T-cell (primary cell): ENCODE measurements at places on chromosomes 3 and 15.

DNA sequence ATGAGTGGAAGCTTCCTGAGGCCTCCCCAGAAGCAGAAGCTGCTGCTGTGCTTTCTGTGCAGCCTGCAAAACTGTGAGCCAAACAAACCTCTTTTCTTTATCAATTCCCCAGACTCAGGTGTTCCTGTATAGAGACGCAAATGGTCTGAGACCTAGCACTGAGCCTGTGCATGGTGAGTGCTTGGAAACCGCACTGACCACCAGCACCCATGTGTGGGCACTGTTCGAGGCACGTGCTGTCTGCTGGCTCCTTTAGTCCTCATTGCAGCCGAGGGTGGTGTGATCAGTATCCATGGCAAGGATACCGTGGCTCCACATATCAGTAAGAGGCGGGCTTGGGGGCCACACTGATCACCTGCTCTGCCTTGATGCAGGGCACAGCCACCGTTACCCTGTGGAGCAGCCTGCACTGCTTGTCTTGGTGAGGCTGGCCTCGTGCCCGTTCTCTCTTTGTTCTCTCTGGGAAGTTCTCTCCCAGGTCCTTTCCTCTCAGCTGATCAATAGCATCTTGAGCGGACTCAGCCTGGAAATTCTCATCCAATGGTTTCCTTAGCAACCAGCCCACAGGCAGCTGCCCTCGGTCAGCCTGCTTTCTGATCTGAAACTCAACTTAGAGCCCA is 101.0 kb downstream of the PLXNA1 start:
- no peaks in the 10 kb centered on the region for H3K36me3 ChIP-seq
- H3K4me1 ChIP-seq = no peaks in the 10 kb centered on the region
- H3K27ac ChIP-seq = no peak overlapping the region
- peaks cover 5% of the 10 kb centered on the region for H3K27me3 ChIP-seq
- H3K4me3 ChIP-seq = no peak overlapping the region
- no peak for DNase-seq

DNA sequence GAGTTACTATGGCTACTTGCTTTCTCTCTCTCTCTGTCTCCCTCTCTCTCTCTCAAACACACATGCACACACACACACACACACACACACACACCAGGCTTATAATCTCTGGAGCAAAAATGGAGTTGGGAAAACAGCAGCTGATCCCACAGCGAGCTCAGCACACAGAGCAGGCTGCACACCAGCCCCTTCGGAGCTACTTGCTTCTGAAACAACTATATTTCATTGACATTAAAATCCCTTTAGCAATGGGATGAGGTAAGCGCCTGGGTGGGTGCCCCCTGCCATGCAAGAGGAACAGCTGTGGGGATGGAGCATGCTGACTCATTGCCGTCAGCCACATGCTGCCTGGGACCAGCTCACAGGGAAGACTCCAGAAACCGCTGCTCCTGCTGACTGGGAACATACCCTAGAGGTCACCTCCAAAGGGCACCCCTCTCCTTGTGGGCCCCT is 45.7 kb downstream of the B3GNT5 start:
- no peaks in the 10 kb centered on the region for H3K27me3 ChIP-seq
- no peaks in the 10 kb centered on the region for H3K36me3 ChIP-seq
- no peak overlapping the region for H3K4me3 ChIP-seq
- H3K27ac ChIP-seq = no peak overlapping the region

- peaks cover 8% of the 10 kb centered on the region for H3K4me1 ChIP-seq
- peaks cover 26% of the 10 kb centered on the region for H3K36me3 ChIP-seq
- no peak for DNase-seq
- H3K4me3 ChIP-seq = no peak within 1 kb of the TSS
Observed at GRCh38 chr3:52494886-52495495, at the start of gene STAB1. Gene STAB1, plus strand, starts transcription at chr3:52495338. Its CDS starts 76 bp downstream, at chr3:52495414.

DNA sequence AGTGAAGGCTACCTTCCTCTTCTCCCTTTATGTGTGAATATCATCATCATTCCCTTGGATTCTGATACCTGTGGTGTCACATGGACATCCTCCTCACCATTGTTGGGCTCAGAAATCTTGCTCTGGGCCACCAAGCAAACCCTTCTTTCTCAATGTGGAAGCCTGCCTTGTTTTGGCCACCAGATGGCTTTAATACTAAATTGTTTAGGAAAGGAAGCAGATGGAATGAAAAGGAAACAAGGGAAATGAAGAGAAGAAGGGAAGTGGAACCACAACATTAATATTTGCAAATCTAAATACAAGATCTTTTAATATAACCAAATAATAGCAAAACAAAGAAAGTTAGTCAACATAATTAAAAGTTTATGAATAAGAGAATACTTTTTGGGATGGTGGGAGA is 14.0 kb downstream of the FAM227B start:
- no peak for DNase-seq
- no peaks in the 10 kb centered on the region for H3K27me3 ChIP-seq
- no peaks in the 10 kb centered on the region for H3K4me1 ChIP-seq
- no peak overlapping the region for H3K27ac ChIP-seq

- H3K4me1 ChIP-seq = no peaks in the 10 kb centered on the region
- H3K27me3 ChIP-seq = no peaks in the 10 kb centered on the region
- no peak for DNase-seq
Observed at GRCh38 chr15:25766417-25766816, 96.7 kb downstream of the ATP10A start.

GRCh38 chr3:107579371-107579770 is 56.6 kb downstream of the BBX start:
- no peak for DNase-seq
- H3K4me3 ChIP-seq = no peak overlapping the region

DNA sequence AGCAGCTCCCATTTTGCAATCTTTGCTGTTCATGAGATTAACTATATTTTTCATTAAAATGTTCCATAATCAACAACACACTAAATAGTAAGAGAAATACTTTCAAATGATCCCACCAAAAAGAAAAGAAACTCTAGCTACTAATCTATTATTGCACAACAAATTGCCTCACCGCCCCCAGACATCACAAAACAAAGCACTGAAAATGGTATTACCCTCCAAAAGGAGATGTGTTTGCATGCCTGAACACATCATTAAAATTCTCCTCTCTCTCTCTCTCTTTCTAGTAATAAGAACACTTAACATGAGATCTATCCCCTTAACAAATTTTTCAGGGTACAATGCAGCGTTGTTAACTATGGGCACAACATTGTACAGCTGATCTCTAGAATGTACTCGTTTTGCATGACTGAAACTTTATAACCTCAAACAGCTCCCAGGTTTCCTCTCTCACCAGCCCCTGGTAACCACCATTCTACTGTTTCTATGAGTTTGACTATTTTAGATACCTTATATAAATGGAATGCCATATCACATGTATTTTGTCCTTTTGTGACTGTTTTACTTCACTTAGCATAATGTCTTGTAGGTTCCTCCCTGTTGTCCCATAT is 33.1 kb downstream of the WNT5A start:
- no peak for DNase-seq
- H3K27me3 ChIP-seq = no peaks in the 10 kb centered on the region
- no peaks in the 10 kb centered on the region for H3K4me1 ChIP-seq
